ENCODE measurements at places on chromosomes 11 and 22. TPM values are rescaled to one million over a fixed set of nuclear protein-coding genes. Genes with fewer than 3 reads are reported as not detected.

DNA sequence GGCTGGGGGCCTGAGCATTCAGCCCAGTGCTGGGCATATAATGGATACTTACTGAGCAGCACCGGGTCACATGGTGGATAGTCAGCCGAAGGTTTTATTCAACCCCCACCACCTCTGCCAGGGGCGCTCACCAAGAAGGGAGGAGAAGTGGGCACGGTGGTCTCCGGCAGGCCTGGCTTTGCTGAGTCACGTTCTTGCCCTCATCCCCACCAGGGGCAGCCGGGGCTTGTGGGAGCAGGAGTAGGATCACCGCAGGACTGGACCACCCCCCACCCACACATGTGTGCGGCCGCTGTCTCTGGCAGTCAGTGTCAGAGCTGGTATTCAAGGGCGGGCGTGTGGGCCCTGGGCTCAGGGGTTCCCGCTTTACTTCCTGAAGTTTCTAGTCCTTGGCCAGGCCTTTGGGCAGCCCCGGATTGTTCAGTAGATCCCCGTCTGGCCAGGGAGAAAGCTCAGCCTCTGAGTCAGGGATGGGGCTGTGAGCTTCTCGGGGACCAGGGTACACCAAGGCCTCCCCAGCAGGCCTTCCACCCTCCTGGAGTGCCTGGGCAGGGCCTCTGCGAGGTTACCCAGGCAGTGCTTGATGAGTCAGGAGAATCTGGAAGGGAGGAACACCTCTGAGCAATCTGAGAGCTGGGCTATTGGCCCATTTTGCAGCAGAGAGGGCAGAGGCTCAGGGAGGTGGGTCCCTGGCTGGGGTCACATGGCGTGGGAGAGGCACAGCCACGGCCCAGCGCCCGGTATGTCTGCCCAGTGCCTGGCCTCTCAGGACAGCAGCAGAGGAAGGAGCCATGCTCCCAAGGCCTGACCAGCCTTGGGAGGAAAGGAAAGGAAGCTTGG lies 60.6 kb downstream of the RTL6 start:
- no peak for DNase-seq

DNA sequence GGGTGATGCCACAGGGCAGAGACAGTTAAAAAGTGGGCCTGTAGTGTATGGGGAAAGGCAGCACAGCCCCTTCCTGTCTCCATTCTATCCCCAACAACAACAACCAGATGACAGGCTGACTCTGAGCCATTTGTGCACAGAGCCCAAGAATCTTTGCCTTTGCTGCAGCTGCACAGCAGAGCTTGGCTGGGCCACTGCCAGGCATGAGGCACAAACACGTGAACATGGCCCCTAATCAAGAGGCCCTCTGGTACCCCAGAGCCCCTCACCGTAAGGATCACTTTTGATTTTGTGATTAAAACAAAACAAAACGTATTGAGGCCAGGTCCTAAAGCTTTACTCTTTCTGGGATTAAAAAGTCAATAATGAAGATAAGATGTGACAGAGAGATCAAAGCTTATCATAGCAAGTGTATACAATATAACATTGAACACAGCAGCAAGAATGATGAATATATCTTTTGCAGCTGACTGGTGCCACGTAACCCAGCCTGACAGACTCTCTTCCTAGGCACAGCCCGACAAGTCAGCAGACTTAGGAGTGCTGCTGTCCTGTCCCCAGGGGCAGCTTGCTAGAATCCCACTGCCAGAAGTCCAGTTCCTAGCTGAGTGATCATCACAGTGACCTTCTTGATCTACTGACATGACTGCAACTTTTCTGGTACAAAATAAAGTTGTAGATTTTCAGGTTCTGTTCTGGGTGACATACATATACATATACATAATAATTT lies 117.8 kb downstream of the SERGEF start:
- no peak for DNase-seq

- no peak for DNase-seq
These were observed 12.6 kb downstream of the LRRC75B start for GRCh38 chr22:24580276-24580675.

DNA sequence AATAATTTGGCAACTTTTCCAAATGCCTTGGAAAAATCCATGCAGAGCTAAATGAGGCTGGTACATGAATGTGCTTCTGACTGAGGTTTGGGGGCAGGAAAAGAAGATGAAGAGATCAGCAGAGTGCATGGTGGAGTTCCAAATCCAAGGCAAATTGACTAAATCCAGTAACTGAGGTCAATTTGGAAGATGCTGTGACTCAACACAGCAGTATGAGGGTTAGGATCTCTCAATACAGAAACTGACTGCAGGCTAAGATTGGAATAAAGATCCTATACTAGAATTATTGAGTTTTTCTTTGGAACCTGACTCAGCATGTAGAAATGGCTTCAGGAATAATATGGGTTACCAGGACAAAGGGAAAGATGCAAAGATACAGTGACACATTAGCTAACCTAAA lies 99.3 kb upstream of the FAT3 start:
- no peak for DNase-seq

PATZ1 gene
- total RNA-seq: 93.6 TPM

DNA sequence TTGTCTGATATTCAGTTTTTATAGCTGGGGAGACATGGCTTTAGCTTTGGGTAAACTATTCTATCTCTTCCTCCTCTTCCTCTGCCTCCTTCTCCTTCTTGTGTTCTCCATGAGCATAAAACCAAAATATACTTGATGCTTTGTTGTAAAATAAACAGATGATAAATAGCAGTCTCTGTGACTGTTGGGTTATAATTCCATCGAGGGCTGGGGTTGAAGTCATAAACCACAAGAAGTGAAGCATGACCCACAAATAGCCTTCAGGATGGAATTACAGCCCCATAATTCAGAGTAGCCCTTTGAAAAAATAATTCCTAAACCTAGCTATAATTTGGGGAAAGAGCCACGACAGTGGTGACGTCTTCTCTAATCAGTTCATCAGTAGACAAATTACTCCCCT lies 177.7 kb downstream of the SNX19 start:
- no peak for DNase-seq

DPP3 gene
- 78.7 TPM for total RNA-seq

DNA sequence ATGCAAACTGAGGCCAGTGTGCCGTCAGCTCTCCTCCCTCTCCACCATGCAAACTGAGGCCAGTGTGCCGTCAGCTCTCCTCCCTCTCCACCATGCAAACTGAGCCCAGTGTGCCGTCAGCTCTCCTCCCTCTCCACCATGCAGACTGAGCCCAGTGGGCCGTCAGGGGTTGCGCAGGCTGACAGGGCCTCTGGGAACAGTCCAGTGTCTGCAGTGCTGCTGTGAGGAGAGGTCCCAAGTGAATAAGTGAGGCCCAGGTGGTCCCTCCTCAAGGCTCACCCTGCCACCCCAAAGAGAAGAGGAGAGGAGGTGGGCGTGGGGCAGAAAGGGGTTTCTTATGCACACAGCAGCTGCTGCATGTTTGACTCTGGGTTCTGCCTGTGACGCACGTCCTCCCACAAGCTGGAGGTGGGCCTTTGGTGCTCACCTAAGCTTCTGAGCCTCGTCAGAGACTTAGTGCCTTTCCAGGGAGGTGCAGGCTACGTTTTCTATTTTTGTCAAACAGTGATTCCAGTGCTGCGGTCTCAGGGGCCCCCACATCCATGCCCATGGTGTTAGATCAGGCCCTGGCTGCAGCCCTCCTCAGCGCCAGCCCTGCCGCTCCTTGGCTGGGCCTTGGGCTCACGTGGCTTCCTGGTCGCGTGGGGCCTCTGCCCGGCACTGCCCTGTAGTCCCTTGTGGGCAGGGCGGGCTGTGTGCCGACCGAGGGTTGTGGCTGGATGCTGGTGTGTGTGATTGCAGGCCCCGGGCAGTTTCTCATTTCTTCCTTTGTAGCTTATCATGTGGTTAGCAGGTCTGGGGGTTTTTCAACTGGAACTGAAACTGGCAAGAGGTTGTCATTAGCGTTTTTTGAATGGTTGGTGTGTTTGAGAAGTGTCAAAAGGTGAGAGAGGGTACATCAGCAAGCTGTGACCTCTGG lies 7.1 kb downstream of the TPCN2 start:
- DNase-seq: no peak

ASCL2 gene
- total RNA-seq: 1.6 TPM

GRCh38 chr22:39405346-39406085 lies 5.9 kb downstream of the TAB1 start:
- no peak for DNase-seq

BTBD18 gene
- not detected for total RNA-seq
